NCI-H1105 treated with DMSO at 0.1 percent for 48 hours (cell line): ENCODE measurements at places on chromosomes 1 and 21.

DNA sequence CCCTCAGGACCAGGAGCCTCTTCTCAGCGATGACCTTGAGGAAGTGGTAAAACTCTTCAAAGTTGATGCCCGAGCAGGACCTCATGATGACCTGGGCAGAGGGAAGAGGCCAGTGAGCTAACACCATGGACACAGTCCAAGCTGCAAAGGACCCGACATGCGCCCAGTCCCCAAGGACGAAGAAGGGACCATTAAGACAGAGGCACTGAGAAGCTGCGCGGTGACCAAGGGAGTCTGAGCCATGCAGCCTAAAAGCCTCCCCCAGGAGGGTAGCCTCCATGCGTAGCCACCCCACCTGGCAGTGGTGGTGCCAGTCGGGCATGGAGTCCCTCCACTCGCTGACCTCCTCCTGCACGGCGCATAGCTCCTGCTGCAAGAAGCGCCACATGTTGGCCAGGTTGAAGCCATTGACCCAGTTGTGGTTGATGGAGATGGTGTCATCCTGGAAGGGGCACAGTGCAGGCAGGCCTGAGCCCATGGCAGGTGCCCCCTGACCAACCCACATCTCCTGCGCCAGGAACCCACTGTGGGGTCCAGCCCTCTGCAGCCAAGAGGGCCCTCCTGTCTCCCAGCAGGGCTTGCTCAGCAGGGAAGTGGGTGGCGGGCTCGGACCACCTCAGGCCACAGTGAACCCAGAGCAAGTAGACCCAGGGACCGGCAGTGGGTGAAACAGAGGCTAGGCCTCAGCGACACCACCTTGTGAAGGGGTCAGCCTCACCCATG is 2.4 kb downstream of the JMJD4 start:
- no peak for DNase-seq

GRCh38 chr1:203122159-203122558 is 5.4 kb upstream of the ADORA1 start:
- DNase-seq = no peak

- no peak for DNase-seq
Observed at GRCh38 chr1:164803366-164803765, 244.4 kb downstream of the PBX1 start.

DNA sequence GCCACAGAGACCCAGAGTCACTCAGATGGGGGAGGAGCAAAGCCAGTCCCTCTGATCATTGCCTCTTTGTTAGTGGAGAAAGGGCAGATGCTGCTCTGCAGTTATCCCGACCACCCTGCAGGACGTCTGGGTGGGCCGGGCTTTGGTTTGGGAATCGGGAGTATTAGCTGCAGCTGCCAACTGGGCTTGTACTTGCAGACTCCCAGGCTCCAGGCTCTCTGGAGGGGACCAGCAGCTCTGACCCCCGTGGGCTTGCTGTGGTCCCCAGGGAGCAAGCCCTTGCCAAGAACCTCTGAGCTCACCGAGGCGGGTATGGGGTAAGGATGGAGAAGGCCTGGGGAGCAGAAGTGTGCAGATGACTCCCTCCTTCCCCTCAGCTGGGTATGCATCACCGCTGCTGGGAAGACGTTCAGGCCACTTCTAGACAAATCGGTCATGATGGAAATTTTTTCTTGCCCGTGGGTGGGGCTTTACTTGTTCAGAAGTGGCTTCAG is 21.6 kb downstream of the MAPKAPK2 start:
- DNase-seq = peak; percentile 27

- DNase-seq = no peak
Observed at GRCh38 chr1:174266991-174267612, 107.8 kb downstream of the RABGAP1L start.

- DNase-seq = no peak
Observed at GRCh38 chr21:31273278-31273677, 70.8 kb downstream of the TIAM1 start.

- DNase-seq = no peak
Observed at GRCh38 chr1:21541835-21542234, 32.6 kb downstream of the ALPL start.

GRCh38 chr21:28827422-28827821 is 165.3 kb downstream of the LTN1 start:
- DNase-seq = no peak

DNA sequence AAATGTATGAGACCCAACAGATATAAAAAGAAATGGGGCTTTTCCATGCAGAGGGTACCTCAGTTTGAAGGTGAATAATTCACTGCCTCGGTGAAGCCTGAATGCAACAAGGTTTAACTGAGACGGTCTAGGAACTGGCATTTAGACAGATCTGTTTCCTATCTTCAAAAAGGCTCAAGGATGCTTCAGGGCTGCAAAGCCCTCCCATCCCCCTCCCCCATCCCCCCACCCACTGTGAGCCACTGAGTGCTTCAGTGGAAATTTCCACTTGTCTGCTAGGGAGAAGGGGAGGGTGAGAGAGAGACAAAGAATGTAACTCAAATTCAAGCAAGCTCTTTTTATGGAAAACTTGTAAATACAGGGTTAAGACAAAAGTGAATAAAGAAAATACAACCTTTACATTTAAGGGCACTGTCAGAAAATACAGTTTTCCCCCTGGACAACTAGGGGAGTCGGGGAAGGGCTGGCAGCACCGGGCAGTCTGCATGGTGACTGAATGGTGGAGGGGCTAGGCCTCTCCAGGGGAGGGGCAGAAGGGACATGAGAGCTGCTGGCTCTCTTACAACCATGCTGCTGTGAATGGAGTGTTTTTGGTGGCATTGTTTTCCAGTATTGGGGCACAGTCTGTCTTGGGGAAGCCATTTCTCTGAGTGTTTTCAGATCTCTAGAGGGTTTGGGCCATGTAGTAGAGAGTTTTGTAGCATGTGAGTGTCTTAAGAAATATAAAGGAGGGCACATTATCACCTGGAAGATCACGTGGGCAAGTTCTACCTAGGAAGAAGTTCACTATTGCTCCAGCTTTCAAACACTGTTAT is 56.7 kb downstream of the MRPS6 start:
- DNase-seq = no peak

DNA sequence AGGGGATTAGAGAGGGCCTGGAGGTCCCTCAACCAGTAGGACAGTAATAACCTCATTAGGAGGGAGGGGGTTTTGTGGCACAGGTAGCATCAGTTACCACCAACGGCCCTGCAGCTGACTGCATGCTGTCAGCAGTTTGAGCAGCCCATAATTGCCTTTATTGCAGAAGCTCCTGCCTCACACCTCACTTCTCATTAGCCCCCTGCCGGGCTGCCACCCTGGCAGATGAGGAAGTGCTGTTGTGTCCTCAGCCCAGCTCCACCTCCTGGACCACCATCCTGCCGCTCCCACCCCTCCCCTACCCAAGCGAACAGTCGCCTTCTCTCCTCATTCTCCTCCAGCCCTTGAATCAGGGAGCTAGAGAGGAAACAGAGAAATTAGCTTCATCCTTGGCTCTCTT is 237.4 kb downstream of the LMX1A start:
- DNase-seq = no peak

DNA sequence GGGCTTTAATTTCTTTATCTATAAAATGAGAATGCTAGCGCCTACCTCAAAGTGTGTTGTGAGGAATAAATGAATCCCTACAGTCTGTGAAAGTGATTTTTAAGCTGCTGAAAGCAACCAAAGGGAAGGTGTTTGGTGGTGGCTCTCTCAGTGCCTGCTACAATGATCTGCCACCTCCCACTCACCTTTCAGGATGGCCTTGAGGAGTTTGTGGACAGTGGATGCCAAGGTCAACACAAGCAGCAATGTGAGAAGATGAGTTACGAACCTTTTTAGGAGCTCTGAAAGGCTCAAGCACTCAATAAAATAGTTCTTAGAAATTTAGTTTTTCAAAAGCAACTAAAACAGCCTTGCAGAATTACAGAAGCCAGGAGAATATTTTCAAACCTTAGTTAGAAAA is 176.6 kb upstream of the DPT start:
- no peak for DNase-seq

DNA sequence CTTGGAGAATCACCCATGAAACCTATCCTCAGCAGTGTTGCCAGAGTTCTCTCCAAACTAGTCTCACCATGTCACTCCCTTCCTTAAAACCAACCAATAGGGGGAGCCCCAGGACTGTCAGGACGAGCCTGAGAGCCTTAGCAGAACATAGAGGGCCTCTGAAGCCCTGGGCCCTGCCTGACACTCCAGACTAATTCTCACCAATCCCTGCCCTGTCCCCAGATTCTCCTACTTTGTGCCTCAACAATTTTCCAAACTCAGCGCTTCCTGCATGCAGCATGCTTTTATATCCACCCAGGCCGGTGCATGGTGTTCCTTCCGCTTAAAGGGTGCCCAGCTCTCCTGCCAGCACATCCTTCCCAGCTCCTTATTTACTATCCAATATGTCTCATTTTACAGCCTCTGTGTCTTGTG is 42.7 kb downstream of the HSD3B1 start:
- peak; percentile 60 for DNase-seq

- DNase-seq = no peak
Observed at GRCh38 chr1:202850593-202851362, 38.2 kb downstream of the RABIF start.

GRCh38 chr1:161988413-161988812 is 35.3 kb downstream of the OLFML2B start:
- DNase-seq = no peak

GRCh38 chr21:33751120-33751519 is 108.8 kb downstream of the ITSN1 start:
- no peak for DNase-seq

- DNase-seq = peak; percentile 18
Observed at GRCh38 chr1:192485692-192486436, 89.7 kb upstream of the RGS1 start.

DNA sequence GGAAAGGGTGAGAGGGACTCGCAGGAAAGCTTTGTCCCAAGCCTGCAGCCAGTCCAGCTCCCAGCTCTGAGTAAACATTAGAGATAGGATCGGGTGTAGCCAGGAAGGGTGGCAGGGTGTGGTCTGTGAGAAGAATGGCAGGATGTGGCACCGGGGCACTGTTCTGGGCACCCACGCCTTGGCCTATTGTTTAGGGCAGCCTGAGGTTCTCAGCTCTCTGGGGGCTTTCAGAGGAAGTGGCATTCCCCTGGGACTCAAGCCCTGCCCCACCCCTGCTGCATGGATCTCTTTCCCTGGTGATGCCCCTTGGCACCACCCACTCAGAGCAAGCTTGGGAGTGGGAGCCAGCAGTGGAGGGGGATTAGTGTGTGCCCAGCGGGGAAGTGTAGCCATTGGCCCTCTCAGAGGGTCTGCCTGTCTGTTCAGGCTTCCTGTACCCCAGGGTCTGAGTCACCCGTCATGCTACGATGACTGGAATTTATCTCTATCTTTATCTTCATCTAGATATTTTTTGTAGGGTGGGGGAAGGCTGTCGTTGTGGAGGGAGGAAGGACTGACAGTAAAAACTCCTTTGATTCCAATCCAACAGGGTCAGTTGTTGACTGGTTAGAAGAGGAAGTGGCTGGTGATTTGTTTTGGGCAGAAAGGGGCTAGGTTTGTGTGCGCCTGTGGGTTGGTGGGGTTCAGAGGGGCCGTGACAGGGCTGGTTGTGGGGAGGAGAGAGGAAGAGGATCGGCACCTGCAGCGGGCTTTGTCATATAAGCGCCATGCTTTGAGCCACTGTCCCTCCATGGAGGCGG is 31.6 kb downstream of the SOX13 start:
- DNase-seq = no peak

DNA sequence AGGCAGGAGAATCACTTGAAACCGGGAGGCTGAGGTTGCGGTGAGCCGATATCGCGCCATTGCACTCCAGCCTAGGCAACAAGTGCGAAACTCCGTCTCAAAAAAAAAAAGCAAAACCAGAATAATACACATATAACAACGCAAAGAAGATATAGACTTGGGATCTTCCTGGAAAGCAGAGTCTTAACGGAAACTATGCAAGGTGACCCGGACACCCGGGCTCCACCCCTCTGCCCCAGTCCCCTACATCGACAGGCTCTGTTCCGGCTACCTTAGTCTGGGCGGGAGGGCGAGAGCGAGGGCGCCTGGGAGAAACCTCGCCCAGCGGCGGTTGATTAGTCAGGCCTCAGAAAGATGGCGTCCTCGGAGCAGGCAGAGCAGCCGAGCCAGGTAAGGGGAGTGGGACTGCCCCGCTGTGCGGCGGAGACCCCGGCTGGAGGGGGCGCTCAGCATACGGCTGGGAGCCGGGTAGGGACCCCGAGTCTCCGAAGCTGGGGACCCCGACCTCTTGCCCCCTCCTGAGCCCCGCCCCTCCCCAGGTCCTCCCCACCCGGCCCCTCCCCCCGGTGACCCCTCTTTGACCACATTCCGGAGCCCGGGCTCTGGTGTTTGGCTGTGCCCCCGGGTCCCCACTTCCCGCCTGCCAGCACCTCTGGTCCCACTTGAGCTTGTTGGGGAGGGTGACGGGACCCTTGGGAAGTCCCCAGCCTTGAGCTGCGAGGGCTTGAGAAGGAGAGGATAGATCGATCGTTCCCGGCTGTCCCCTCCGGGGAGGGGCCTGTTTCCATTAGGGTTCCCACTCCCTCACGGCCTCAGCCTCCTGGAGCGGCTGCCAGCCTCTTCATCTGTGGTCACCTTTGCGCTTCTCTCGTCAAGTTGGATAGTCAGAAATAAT is at the start of gene PEX14:
Gene PEX14 (plus strand): TSS at position 338 of the 895 bp plus-strand sequence. CDS start 17 bp downstream, at position 355.
- peak; percentile 86 for DNase-seq

- no peak for DNase-seq
Observed at GRCh38 chr21:41884501-41885030, 5.4 kb upstream of the PRDM15 start.

- no peak for DNase-seq
Observed at GRCh38 chr1:23376890-23377811, 7.5 kb upstream of the ZNF436 start.

DNA sequence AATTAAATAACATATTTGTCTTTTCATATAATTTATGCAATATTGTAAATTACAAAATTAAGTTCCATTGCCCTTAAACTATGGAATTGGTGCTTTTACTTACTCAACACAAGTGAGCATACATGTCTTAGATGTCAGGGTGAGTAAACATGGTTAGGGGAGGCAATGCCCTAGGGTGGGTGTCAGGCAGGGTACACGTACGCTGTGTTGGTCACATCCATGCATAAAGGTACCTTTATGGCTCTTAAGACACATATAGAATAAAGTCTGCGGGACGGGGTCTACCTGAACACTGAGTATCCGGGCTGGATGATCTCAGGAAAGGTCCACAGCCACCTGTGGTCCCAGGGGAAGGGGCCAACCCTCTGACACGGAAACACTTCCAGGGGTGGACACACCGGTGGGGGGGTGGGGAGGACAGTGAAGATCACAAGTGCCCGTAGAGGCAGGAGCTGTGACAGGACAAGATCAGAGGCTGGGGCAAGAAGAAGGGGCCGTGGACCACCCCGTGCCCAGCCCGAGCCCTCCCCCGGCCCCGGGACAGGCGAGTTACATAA is 720 bp downstream of the LIN9 start:
- DNase-seq = peak; percentile 11

GRCh38 chr1:214068979-214069378 is 81.2 kb downstream of the PROX1 start:
- DNase-seq = no peak

DNA sequence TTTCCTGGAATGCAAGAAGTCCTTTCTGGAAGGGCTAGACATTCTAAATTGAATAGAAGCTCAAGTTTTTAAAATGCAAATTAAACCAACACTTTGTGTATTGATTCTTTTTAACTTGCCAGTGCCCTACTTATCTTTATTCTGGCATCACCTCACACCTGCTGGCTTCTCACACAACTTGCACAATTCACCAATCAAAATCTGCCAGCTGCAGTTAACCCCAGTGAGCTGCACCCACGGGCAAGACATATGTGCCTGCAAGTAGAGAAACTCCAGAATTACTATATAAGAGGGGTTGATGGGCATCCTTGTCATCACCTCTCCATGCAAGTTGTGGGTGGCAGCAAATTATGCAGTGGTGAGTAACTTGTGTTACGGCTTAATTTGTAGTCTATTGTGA is 11.7 kb upstream of the PLPPR4 start:
- no peak for DNase-seq

- DNase-seq = no peak
Observed at GRCh38 chr1:6868660-6869380, 83.6 kb downstream of the CAMTA1 start.
